Renal cortex interstitium (tissue), 15 donors: ENCODE measurements at places on chromosomes 2 and 18. TPM values are rescaled to one million over a fixed set of nuclear protein-coding genes. Genes with fewer than 3 reads are reported as not detected.

MBP gene
- polyA plus RNA-seq, result 18.5 TPM

GRCh38 chr2:135124924-135125886 lies 73.1 kb downstream of the RAB3GAP1 start:
- no peak for DNase-seq

DNA sequence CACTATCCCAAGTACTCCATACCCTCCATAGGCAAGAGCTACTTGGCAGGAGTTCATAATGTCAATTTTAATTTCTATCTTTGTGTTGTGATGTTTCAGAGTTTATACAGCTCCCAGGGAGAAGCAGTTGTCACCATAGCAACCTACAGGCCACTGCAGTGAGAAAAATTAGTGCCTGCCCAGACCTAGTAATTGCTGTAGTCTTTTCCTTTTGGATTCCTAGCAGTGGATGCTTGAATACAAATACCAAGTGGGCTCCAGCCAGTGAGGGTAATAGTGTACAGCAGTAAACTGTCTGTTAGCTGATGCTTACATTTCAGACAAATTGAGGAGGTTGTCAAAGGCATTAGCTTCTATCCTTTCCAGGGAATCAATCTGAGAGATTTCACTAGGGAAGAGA lies 26.7 kb downstream of the LHCGR start:
- DNase-seq, result no peak

- DNase-seq, result no peak
These were observed 5.4 kb upstream of the GPBAR1 start for GRCh38 chr2:218255446-218255845.

DNA sequence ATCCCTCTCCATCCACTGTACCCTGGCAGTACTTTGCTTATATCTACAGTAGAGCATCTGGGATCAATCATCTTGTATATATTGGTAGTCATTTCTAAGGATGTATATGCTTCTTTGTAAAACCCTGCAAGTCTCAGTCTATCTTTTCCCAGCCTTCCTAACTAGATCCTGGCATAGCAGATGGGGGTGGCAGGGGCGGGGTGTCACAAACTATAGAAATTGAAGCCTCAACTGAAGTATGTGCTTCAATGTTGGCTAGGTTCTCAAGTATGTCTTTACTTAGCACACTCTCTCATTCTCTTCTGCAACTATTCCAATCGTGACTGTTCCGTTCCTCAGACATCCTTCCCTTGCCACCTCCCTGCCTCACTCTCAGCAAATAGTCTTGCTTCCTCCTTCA lies 30.1 kb upstream of the AGPS start:
- no peak for DNase-seq
